CD4-positive, alpha-beta memory T cell (primary cell): ENCODE measurements at places on chromosomes 6 and 20. TPM values are rescaled to one million over a fixed set of nuclear protein-coding genes. Genes with fewer than 3 reads are reported as not detected.

Gene TTBK1
- total RNA-seq, result 0.06 TPM

Gene BMP7
- total RNA-seq, result not detected

Gene SLC22A3
- not detected for total RNA-seq

Gene NNAT
- total RNA-seq, result not detected

Gene FNDC11
- 1.2 TPM for total RNA-seq

Gene LY6G6D
- not detected for total RNA-seq

Gene TNF
- total RNA-seq, result 28.2 TPM

Gene NR2E1
- not detected for total RNA-seq

DNA sequence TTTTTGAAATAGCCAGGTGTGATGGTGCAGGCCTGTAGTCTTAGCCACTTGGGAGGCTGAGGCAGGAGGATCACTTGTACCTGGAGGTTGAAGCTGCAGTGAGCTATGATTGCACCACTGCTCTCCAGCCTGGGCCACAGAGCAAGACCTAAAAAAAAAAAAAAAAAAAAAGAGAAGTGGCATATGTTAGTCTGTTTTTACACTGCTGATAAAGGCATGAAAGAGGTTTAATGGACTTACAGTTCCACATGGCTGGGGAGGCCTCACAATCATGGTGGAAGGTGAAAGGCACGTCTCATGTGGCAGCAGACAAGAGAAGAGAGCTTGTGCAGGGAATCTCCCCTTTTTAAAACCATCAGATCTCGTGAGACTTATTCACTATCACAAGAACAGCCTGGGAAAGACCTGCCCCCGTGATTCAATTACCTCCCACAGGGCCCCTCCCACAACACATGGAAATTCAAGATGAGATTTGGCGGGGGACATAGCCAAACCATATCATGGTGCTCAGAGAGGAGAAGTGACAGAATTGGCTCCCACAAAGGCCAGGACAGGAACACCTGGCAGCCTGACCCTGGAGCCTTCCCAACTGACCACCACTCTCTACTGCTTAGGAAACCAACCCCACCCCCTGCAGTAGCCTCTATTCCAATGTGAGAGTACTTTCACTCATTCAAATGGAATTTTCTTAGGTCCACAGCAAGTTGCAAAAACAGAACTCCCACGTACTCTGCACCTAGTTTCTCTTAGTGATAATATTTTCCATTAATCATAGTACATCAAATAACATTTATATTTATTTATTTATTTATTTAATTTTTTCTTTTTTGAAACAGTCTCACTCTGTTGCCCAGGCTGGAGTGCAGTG lies 29.8 kb downstream of the ARHGAP40 start:
- DNase-seq, result no peak

- DNase-seq, result no peak
These were observed 243.1 kb downstream of the ESR1 start for GRCh38 chr6:152050451-152051195.

DNA sequence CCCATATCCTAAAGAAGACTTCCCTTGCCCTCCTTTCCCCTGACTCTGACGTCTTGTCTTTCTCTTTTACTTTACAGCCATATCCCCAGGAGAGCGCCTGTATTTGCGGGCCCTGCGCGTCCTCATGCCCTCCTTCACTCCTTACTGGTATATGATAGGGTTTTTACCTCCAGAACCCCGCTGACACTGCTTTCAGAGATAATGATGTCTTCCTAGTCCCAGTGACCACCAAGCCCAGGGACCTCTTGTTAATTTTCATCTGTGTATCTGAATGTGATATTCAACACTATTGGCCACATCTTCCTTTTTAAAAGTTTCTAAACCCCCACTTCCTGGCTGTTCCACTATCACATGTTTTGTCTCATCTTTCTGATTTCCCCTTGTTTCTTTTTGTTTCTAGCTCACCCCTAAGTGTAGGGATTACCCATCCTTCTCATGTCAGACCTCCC lies 102.0 kb downstream of the HIVEP1 start:
- DNase-seq, result no peak

DNA sequence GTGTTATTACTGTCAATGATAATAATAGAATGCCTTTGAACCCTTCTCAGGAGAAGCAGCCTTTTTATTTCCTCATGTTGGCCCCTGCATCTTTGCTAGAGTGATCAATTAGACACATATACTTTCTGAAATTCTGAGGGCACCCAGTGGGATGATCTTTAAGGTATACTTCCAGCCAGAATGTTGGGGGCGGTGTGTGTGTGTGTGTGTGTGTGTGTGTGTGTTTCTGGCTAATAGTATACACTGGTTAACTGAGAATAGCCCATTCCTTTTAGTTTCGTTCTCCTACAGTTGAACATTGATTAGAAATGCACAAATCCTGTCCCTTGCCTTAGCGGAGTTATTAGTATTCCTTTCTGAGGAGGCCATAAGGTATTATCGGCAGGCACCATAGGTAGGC lies 41.7 kb upstream of the CCDC167 start:
- DNase-seq, result no peak

- no peak for DNase-seq
These were observed 4.7 kb upstream of the ZNF341 start for GRCh38 chr20:33727115-33727479.

GRCh38 chr6:55964136-55964535 lies 88.7 kb upstream of the BMP5 start:
- DNase-seq, result no peak
